ENCODE measurements at places on chromosomes 2 and 18. TPM values are rescaled to one million over a fixed set of nuclear protein-coding genes. Genes with fewer than 3 reads are reported as not detected.

- DNase-seq = no peak
These were observed 18.6 kb downstream of the NRXN1 start for GRCh38 chr2:51013079-51013932.

- DNase-seq = no peak
These were observed 1541.9 kb upstream of the PIK3C3 start for GRCh38 chr18:40413160-40413559.

- DNase-seq = no peak
These were observed 11.5 kb downstream of the TEX44 start for GRCh38 chr2:231604101-231604684.

GRCh38 chr2:240958366-240959213 is 39.8 kb upstream of the SNED1 start:
- DNase-seq = no peak

DNA sequence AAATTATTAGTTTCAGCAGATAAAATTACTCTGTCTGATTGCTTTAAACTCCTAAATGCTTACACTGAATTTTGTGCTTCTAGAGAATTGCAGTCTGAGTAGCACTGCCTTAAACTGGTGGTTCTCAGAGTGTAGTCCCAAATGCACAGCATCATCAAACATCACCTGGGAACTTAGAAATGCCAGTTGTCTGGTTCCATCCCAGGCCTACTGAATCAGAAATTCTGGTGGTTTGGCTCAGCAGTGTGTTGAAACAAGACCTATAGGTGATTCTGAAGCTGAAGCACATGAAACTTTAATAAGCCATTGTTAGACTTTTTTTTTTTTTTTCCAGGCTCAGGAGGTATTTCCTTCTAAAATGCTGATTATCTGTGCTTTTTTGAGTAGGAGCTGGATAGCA is 22.0 kb downstream of the EPC2 start:
- no peak for DNase-seq

- no peak for DNase-seq
These were observed 674 bp downstream of the NCAPH start for GRCh38 chr2:96336104-96336775.

GRCh38 chr2:10333247-10333613 is 30.5 kb downstream of the HPCAL1 start:
- no peak for DNase-seq

DNA sequence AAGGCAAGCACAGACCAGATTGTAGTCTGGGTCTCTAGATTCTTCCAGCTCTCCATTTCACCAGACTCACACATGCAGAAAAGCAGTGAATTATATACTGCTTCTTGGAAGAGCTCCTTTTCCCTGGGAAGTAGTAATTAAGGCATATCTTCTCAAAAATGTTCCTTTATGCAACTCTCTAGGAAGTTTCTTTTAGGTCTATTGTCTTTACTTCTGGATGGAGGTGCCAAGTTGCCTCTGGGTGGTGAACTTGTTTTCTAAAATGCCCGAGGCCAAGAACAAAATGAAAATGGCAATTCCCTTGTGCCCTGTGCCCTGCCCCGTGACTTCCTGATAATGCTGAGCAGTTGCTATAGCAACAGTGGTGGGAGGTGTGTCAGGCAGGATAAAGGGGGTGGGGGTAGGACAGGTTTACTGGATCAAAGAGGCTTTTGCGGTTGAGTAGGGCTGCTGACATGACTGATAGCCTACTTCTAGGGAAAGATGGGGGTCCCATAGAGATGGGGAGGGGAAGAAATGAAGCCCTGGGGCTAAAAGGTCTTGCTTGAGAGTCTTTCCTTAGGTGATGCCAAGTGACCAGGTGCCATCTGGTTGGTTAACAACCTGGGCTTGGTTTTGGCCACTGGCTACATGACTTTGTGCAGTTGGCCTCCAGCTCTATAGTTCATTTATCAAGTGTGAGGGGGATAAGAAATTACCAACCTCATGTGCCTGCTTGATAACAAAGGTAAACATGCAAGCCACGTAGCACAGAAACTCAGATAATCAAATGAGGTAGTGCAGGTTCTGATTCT is 11.8 kb downstream of the IGFBP2 start:
- no peak for DNase-seq

DNA sequence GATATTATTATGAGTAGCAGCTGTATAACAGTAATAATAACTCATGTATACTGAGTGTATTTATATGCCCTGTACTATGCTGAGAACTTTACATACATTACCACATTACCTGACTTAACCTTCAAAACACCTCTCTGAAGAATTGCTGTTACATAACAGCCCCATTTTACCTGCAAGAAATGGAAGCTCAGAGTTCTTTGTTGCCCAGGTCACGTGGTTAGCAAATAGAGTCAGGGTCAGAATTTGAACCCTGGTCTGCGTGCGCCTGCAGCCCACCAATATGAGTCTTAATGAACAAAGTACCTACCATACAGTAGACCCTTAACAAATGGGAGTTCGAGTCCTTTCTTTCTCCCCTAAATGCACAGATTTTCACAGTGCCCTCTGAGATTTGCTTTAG is 101.9 kb downstream of the MCFD2 start:
- DNase-seq = no peak

GRCh38 chr18:23968638-23969604 is 45.6 kb upstream of the TTC39C start:
- no peak for DNase-seq

EMX1 gene
- total RNA-seq = 0.29 TPM

ALK gene
- total RNA-seq = 0.03 TPM

- no peak for DNase-seq
These were observed 59.2 kb downstream of the GYPC start for GRCh38 chr2:126715111-126715510.

Measured in Daoy (cell line).